ENCODE measurements at places on chromosomes 7 and 10.

- no peak for DNase-seq
Observed at GRCh38 chr7:90211391-90212148, at the start of gene STEAP2. STEAP2 (plus strand) TSS chr7:90211740; CDS start chr7:90225083, 13,343 bp downstream.

- DNase-seq: no peak
Observed at GRCh38 chr7:105878746-105879605, 2.6 kb upstream of the ATXN7L1 start.

DNA sequence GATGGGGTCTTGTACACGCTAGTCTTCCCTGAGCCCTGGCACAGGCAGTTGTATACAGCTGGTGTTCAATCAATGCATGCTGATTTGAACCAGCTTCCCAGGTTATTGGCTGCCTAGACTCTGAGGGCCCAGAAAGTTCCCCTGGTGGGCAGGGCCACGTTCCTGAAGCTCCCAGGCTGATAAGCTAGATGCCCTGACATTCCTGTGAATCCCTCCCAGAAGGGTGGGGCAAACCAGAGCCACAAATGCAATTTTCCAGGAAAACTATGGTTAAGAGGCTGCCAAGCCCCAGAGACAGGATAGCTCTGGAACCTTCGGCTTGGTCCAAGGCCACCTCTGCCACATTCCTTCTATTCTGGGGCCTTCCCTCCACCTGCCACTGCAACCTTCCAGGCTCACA lies 78.2 kb downstream of the FAM53B start:
- no peak for DNase-seq

- no peak for DNase-seq
Observed at GRCh38 chr7:17234030-17234397, 64.4 kb upstream of the AHR start.

DNA sequence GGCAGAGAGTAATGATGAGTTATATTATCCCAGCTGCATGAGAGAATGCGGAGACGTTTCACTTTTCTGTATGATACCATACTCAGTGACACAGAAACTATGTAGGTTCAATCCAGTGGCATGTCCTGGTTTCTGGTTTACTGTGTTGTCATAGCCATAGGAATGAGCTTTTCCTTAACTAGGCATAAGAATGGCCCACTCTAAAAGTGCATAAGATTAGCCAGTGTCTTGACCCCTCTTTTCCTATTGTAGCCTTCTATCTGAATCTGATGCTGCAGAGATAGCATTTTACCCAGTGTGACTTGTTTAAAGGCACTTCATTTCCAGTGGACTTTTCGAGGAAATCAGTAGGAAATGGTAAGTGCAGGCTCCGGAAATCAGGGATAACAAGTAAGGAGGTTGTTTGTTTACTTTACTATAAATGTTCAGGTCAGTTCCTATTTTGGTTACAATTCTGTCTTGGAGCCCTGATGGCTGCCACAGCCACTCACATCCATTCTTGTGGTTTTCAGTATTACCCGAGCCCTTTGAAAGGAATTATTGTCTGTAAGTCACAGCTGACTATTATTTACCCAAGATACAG lies 70.5 kb downstream of the SEMA3A start:
- no peak for DNase-seq

DNA sequence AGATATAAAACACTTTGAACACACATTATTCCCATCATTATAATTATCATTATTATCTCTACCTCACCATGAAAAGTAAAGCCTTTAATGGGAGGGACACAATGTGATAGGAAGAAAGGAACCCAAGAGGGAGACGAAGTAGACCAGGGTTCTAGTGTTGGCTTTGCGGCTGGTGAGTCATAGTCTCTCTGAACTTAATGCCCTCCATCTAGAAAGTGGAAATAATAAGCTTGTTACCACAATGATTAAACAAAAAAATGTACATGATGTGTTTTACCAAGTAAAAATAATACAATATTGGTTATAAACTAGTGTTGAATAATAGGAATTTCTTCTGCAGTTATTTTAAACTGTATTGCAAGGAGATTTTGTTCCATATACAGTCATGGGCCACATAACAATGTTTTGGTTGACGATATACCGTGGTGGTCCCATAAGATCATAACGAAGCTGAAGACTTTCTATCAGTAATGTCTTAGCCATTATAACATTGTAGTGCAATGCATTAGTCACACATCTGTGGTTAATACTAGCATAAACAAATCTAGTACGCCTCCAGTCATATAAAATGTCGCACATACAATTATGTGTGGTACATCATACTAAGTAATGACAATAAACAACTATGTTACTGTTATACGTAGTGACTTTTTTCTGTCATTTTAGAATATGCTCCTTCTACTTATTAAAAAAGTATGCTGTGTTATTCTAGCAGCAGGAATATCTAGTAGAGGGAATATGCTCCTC lies 450.6 kb upstream of the SORCS1 start:
- no peak for DNase-seq

- no peak for DNase-seq
Observed at GRCh38 chr10:131724169-131724545, 176.7 kb upstream of the PPP2R2D start.

- no peak for DNase-seq
Observed at GRCh38 chr10:35092851-35093250, 2.7 kb upstream of the CUL2 start.

- DNase-seq: no peak
Observed at GRCh38 chr7:56007891-56008290, 43.4 kb downstream of the PSPH start.

- no peak for DNase-seq
Observed at GRCh38 chr7:103528152-103528551, 82.1 kb upstream of the SLC26A5 start.

- no peak for DNase-seq
Observed at GRCh38 chr7:84820481-84820880, 366.4 kb downstream of the SEMA3D start.

- DNase-seq: no peak
Observed at GRCh38 chr10:75187961-75188426, 22.6 kb upstream of the VDAC2 start.

DNA sequence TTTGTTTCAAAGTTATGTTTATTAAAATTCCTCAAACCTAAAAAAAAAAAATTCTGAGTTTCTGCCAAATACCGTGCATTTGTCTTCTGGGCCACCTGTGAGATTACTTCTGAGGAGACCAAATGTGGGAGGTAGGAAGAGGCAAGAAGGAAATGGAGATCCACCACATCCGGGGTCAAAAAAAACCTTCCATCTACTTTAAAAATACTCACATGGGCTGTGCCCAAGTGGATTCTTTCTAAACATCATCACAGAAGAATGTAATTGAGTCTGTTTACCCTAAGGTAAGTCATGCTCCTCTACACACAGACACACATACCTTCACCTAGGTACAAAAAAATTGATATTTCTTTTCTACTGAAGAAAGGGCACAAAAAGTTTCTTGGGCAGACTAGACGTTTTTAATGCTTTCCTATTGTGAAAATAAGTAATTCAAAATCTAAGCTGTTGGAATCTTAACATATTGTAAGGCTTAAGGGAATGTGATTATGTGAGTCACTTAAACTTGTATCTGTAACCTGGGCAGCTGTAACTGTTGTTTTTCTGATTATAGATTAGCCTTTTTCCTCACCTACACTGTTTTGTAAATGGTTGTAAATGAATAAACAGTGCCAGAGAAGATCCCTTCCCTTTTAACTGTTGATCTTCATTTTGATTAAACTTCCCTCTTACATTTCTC lies 19.1 kb upstream of the SPOCK2 start:
- DNase-seq: no peak

- DNase-seq: no peak
Observed at GRCh38 chr7:95601316-95601715, 5.0 kb upstream of the PDK4 start.

- no peak for DNase-seq
Observed at GRCh38 chr7:98640375-98640774, 23.3 kb downstream of the NPTX2 start.

DNA sequence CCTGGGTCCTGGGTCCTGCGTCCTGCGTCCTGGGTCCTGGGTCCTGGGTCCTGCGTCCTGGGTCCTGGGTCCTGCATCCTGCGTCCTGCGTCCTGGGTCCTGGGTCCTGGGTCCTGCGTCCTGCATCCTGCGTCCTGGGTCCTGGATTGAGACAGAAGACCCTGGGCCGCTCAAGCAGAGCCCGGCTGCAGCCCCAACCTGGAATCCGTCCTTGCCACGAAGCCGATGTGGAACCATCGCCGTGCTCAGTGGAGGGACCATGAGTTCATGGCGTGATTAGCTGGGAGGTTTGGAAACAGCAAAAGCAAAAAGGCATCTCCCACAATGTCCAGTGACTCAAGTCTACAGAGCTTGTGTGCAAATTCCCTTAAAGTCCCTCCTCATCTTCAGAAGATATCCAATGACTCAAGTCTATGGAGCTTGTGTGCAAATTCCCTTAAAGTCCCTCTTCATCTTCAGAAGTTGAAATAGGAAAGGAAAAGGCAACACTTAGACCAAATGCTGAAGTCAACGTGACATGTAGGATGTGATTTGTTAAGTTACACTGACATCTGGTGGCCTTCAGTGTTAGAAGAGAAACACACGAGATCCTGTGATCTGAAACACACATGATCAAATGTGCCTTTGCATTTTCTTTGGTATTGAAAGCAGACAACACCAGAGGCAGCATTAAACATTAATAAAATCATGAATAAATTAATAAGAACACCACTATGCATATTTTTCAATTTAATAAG lies 179.9 kb downstream of the PTPRN2 start:
- peak; percentile 31 for DNase-seq

- no peak for DNase-seq
Observed at GRCh38 chr7:12028508-12028907, 182.6 kb upstream of the TMEM106B start.

- no peak for DNase-seq
Observed at GRCh38 chr7:42452356-42452755, 215.3 kb upstream of the GLI3 start.

DNA sequence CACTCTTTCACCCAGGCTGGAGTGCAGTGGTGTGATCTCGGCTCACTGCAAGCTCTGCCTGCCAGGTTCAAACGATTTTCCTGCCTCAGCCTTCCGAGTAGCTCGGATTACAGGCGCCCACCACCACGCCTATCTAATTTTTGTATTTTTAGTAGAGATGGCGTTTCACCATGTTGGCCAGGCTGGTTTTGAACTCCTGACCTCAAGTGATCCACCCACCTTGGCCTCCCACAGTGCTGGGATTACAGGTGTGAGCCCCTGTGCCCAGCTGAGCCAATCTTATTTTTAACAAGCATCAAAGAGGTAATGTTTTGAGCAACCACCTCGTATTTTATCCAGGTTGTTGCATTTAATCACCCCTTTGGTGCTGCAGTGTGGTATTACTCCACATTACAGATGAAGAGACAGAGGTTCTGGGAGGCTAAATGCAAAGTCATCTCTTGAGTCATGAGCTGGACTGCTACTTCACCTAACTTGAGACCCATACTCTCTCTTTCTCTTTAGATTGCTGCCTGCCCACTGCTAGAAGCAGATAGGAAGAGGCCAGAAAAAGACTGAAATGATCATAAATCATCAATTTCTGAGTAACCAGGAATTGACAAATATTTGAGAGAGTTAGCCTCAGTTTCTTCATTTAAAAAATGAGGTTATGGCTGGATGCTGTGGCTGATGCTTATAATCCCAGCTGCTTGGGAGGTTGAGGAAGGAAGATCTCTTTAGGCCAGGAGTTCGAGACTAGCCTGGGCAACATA lies 116.2 kb downstream of the CAMK1D start:
- no peak for DNase-seq

DNA sequence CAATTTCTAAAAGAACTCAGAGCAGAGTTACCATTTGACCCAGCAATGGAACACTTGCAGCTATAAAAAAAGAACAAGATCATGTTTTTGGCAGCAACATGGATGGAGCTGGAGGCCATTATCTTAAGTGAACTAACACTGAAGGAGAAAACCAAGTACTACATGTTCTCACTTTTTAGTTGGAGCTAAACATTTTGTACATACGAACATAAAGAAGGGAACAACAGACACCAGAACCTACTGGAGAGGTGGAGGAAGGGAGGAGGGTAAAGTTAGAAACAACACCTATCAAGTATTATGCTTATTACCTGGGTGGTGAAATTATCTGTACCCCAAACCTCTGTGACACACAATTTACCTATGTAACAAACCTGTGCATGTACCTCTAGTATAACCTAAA lies 329.5 kb downstream of the ATRNL1 start:
- no peak for DNase-seq

DNA sequence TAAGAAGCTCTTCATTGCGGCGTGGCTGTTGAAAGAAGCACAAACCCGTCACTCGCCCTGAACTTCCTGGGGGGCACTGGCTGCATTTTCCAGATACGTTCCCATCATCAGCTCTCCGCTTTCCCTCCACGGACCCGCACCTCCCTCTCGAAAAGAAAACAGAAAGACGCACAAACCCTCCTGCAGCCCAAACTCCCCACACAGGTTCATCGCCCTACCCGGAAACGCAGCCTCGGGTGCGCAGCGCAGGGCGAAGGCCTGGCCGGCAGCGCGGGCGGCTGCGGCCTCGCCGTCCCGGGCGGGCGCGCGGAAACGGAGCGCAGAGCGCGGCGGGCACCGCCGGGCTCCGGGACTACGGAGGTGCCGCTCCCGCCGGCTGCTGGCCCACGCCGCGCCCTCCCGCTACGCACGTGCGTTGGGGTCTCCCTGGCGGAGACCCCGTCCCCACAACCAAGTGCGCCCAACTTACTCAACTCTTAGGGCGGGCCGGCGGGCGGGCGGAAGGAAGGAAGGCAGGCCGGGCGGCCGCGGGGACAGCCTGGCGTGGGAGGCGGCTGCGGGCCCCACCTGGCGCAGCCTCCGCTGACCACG lies 822 bp downstream of the ZNF800 start:
- DNase-seq: no peak

- DNase-seq: no peak
Observed at GRCh38 chr7:7696458-7697119, 21.8 kb downstream of the RPA3 start.

DNA sequence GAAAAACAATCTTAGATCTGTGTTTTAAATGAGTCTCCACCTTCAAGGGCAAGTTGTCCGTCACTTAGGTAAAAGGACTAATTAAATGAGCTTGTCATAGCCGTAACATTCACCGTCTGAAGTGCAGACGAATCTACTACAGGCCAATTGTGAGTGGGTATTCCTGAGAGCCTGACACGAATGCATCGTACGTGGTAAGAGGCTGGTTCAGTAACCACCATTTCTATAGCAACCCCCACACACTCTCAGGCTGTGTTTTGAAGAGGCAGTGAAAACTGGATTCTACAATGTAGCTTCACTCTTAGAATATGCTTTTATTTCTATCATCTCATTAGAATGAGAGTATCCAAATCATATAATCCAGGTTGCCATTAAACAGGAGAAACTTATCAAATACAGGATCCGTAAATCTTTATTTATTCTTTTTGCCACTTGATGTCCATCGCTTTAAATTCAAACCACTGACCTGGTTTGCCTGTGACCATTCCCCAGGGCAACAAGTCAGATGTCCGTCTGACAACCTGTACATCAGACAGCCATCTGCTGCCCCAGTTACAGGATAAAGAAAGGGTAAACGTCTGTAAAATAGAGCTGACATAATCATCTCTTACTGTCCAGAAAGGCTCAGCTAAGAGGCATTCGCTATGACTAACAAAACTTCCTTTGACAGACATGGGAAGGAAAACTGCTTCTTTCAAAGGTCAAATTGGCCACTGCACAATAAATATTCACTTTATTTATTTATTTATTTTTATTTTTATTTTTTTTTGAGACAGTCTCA lies 70.3 kb upstream of the NMT2 start:
- DNase-seq: no peak

GRCh38 chr7:82319674-82320118 lies 123.9 kb downstream of the CACNA2D1 start:
- no peak for DNase-seq
